ENCODE measurements at places on chromosomes 1 and 21.

DNA sequence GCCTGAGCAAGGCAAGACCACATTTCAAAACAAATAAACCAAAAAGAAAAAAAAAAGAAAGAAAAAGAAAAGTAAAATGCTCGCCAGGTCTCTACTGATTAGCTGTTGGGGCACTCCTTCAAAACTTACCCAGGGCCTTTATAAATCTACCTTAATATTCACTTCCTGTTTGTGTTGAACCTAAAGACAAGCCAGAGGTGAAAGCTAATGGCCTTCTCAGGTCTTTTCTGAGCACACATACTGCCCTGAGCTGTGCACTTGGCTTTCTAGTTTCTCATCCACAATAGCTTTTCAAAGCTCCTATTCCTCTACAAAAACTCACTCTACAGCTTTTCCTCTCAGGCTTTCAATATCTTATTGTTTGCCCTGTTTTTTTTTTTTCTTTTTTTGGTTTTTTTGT, 50.5 kb downstream of the RNF115 start:
- DNase-seq: no peak

- DNase-seq: no peak
Observed at GRCh38 chr1:107897438-107898345, 67.3 kb downstream of the VAV3 start.

DNA sequence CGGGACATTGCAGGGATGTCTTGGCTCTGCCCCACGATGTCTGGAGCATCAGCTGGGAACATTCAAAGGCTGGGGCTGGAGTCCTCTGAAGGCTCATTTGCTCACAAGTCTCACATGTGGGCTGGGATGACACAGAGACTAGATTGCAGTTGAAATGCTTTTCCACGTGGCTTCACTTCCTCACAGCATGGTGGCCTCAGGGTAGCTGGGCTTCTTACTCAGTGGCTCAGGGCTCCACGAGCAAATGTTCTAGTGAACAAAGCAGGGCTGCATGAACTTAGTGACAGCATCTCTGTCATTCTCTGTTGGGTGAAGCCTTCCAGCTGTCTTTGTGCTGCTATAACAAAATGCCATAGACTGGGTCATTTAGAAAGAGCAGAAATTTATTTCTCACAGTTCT, 247.0 kb upstream of the POU3F1 start:
- no peak for DNase-seq

DNA sequence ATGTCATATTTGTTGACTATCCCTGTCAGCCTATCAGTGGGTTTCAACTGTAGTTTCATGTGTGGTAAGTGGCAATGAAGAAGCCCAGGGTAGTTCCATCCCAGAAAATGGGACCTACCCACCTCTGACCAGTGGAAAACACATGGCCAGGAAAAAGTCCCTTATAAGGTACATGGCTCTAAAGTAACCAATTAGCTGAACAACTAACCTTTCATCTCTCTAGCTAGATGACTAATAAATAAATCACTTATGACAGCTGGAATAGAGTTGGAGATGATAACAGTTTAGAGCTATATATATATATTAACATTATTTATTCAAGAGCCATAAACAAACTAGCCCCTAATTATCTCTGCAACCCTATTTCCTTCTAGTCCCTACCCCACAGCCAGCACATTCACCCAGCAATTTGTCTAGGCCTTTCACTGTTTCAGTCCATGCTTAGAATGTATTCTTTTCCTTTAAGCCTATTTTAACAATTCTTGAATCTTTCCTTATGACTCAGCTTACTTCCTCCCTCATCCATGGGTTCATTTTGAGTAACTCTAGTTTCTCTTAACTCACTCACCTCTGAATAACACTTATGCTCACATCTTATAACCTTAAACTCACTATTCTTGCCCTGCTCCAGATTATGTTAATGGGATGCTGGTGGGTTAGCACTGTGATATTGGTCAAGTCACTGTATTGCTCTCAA, 83.7 kb downstream of the TNFSF18 start:
- no peak for DNase-seq

DNA sequence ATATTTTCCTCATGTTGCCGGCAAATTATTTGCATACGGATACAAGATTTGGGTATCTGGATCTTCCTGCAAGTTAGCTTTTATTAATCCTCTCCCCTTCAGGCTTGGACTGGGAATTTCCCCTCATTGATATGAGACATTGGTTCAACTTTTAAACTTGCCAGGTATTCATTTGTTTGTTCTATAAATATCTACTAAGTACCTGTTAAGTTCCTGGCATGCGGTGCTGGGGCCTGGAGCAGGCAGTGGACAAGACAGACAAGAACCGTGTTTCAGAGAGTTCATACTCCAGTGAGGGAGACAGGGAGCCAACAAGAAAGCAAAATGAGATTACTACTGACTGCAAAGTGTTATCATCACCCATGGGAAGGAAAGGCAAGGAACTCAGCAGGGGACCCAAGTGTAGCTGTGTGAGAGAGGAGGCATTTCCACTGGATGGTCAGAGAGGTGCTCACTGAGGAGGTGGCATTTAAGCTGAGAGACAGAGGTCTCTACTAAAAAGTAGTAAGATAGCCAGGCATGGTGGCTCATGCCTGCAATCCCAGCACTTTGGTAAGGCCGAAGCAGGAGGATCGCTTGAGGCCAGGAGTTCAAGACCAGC, 39.1 kb upstream of the FHAD1 start:
- no peak for DNase-seq

Data from stimulated activated CD8-positive, alpha-beta memory T cell treated with anti-CD3 and anti-CD28 coated beads, Interleukin-15, amount 100 ng/mL, for 48 hours (primary cell).